ENCODE measurements at places on chromosomes 13 and 19. TPM values are rescaled to one million over a fixed set of nuclear protein-coding genes. Genes with fewer than 3 reads are reported as not detected.

DNA sequence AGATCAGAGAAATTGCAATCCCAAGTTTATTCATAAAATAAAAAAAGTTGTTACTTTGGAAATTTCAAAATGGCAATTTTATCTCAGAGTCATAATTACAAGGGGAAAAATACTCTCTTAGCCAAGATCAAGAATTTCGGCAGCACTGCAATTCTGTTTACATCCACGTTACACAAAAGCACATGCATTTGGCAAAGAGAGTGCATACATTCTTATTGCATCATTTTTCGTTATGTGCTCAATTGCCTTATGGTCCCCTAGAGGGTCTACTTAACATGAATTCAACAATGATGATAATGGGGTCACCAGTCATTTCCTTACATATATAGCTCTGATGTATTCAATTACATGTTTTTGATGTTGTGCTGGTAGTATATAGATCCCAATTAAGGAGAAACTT lies 498.0 kb downstream of the DIAPH3 start:
- H3K4me1 ChIP-seq: no peaks in the 10 kb centered on the region
- no peaks in the 10 kb centered on the region for H3K27me3 ChIP-seq
- no peak overlapping the region for H3K4me3 ChIP-seq
- no peak overlapping the region for H3K27ac ChIP-seq

- no peak overlapping the region for H3K4me3 ChIP-seq
- H3K27ac ChIP-seq: no peak overlapping the region
- no peaks in the 10 kb centered on the region for H3K27me3 ChIP-seq
- DNase-seq: no peak
- peaks cover 4% of the 10 kb centered on the region for H3K4me1 ChIP-seq
These were observed 5.3 kb upstream of the ZNF613 start for GRCh38 chr19:51921949-51922348.

DNA sequence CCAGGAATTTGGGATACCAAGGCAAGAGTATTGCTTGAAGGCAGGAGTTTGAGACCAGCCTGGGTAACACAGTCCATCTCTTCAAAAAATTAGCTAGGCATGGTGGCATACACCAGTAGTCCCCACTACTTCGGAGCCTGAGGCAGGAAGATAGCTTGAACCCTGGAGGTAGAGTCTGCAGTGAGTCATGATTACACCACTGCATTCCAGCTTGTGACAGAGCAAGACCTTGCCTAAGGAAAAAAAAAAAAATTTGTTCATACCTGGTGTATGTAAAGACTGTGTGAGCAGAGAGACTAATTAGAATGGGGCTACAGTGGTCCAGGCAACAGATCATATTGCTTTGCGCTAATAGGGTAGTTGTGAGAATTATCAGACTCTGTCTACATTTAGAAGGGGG lies 778.3 kb upstream of the PCDH20 start:
- no peaks in the 10 kb centered on the region for H3K4me1 ChIP-seq
- H3K36me3 ChIP-seq: no peaks in the 10 kb centered on the region
- no peak overlapping the region for H3K27ac ChIP-seq
- H3K27me3 ChIP-seq: no peaks in the 10 kb centered on the region

GRCh38 chr19:3695986-3696659 lies 4.1 kb downstream of the PIP5K1C start:
- peak overlapping the region; percentile 97 for H3K27ac ChIP-seq
- H3K27me3 ChIP-seq: no peaks in the 10 kb centered on the region
- H3K4me1 ChIP-seq: no peaks in the 10 kb centered on the region
- no peak for DNase-seq
- no peak overlapping the region for H3K4me3 ChIP-seq

- H3K4me1 ChIP-seq: no peaks in the 10 kb centered on the region
- no peaks in the 10 kb centered on the region for H3K27me3 ChIP-seq
- H3K4me3 ChIP-seq: no peak overlapping the region
- no peaks in the 10 kb centered on the region for H3K36me3 ChIP-seq
- no peak for DNase-seq
These were observed 89.8 kb upstream of the LSM14A start for GRCh38 chr19:34082289-34083077.

DNA sequence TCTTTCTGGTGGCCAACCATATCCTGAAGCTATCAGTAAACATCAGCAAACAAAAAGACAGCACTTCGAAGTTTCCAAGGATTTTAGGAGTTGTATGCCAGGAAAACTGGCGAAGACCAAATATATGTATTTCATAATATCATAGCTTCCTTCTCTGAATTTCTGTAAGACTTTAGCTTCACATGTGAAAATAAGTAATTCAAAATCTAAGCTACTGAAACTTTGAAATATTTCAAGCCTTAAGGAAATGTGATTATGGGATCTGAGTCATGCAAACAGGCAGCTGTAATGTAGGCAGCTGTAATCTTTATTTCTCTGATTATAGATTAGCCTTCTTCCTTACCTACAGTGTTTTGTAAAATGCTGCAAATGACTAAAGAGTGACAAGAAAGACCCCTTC lies 70.7 kb upstream of the ANKRD10 start:
- H3K4me3 ChIP-seq: no peak overlapping the region
- DNase-seq: no peak
- H3K27me3 ChIP-seq: no peaks in the 10 kb centered on the region
- no peaks in the 10 kb centered on the region for H3K36me3 ChIP-seq
- no peak overlapping the region for H3K27ac ChIP-seq
- H3K4me1 ChIP-seq: no peaks in the 10 kb centered on the region

DNA sequence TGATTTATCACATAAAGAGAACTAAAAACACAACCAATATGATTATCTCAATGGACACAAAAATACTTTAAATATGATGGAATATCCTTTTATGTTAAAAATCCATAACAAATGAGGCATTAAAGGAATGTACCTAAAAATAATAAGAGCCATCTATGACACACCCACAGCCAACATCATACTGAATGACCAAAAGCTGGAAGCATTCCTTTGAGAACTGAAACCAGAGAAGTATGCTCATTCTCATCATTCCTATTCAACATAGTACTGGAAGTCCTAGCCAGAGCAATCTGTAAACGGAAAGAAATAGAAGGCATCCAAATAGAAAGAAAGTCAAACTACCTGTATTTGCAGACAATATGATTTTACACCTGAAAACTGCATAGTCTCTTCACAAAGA lies 671.0 kb downstream of the SLITRK1 start:
- no peaks in the 10 kb centered on the region for H3K4me1 ChIP-seq
- no peaks in the 10 kb centered on the region for H3K36me3 ChIP-seq
- no peaks in the 10 kb centered on the region for H3K27me3 ChIP-seq
- no peak overlapping the region for H3K27ac ChIP-seq

Gene FXYD3
- total RNA-seq: 10.5 TPM

Gene CATSPERD
- total RNA-seq: not detected

DNA sequence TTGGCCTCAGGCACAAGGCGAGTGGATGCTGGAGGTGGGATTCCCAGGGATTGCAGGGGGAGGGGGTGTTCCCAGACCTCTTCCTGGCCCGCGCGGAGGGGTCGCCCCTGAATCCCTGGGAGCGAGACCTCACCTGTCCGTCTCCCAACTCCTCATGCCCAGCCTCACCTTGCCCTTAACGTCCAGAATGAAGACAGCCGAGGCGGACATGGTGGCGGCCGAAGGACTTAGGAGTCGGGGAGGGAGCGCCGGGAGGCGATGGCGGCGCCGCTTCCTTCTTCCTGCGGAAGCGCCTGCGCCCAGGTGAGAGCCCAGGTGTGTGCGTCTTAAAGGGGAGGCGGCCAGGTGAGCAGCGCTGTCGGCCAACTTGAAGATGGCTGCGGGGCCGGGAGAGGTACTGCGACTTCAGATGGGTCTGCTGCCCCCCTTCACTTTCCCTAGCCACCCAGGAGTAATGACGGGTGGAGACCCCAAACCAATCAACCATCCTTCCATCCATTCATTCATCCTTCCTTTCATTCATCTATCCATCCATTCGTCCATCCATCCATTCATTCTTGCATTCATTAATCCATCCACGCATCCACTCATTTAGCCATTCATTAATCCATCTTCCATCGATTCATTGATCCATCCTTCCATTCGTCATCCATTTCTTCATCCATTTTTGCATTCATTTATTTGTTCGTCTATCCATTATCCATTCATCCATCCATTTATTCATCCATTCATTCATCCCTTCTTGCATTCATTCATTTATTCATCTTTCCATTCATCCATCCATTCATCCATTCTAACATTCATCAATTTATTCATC lies at the start of gene AP1M2:
TSS of gene AP1M2 (minus strand) at position 291 of the 817 bp plus-strand sequence. CDS start at position 210, 81 bp downstream.
- no peaks in the 10 kb centered on the region for H3K4me1 ChIP-seq
- no peak for DNase-seq
- H3K27me3 ChIP-seq: no peaks in the 10 kb centered on the region
- H3K4me3 ChIP-seq: peak within 1 kb of the TSS; percentile 7

Gene LSM4
- total RNA-seq: 89.1 TPM
